ENCODE measurements at places on chromosomes 2 and 18.

DNA sequence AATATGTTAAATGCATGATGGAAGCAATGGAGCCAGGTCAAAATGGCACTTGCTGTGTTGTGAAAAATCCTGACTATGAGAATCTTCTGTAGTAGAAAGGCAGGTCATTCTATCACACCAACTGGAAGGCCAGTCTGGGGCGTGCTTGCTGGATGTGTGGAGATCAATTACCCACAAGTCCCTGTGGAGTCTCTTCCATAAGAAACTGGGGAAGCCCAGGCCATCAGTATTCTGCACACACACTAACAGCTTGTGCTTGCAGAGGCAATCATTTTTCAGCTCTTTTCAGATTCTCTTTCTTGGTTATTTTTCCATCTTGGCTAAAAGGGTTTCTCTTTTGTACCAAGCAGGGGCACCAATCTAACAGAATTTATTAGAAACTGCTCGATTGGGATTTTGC, 190.8 kb downstream of the SLC8A1 start:
- DNase-seq, result no peak

- no peak for DNase-seq
Observed at GRCh38 chr18:31044926-31045325, 2.4 kb upstream of the DSC3 start.

DNA sequence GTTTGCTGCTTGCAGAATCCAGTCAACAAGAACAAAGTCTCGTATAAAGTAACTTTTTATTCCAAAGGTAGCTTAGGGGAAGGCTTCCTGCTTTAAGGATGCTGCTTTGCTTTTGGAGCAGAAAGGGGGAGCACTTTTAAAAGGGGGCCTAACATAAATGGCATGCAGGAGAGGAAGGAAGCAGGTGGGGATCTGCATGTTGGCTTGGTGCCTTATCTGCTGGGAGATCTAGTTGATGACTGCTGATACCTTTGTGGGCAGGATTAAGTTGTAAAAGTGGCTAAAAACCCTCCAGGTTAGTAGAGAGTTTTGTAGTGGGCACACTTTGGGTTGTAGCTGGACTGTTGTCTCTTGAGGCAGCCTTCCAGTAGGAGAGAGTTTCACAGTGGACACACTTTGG, 22.5 kb downstream of the UBR3 start:
- DNase-seq, result no peak

GRCh38 chr2:25275575-25275965, 66.2 kb downstream of the DNMT3A start:
- DNase-seq, result no peak

GRCh38 chr18:75500545-75500944, 73.0 kb upstream of the SMIM21 start:
- no peak for DNase-seq

- no peak for DNase-seq
Observed at GRCh38 chr18:35624146-35624545, 42.6 kb downstream of the GALNT1 start.

- peak; percentile 25 for DNase-seq
Observed at GRCh38 chr2:101710471-101711318, 13.2 kb downstream of the MAP4K4 start.

- no peak for DNase-seq
Observed at GRCh38 chr2:48651158-48651790, 33.6 kb downstream of the GTF2A1L start.

GRCh38 chr2:63898839-63899238, 57.1 kb downstream of the UGP2 start:
- DNase-seq, result no peak

DNA sequence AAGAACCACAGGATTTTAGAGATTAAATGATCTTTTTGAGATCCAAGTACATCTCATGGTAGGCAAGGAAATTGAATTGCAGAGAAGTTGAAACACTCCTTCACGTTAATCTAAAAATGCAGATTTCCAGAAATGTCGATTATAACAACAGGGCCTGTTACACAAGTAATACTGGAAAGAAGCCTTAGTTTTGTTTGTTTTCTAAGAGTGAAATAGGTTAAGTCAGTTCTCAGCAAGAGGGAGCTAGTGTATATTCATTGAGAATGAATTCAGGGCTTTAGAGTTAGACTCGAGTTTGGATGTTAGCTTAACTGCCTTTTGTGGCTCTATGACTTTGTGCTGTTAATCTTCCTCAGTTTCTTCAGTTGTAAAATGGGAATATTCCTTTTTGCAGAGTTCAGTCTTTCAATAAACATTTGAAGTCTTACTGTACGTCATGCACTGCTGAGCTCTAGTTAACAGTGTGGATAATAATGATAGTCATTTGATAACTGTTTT, 926 bp downstream of the NDUFV2 start:
- no peak for DNase-seq

DNA sequence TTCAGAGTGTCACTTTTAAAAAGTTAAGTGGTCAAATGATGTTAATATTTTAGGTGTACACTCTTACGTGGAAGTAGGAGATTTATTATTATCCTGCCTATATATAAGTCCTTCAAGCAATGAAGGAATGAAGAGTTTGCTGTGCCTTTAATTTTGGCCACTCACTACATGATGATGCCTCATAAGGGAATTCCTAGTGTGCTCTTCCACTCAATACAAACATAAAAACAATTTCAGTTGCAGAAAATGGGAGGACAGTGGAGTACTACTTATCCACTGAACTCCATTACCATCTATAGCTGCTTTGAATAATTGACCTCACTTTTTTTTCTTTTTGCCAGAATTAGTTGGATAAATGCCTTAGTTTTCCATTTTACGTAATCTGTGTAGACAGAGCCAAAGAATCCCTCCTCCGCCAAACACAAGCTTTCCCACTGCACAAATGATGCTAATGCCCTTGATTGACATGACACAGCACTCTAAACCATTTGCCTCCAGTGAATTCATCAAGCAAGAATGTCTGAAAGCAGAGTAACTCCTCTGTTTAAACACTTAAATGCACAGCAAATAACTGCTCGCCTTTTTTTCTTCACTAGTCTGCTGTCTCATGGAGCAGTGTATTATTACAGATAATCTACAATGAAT, 751.1 kb upstream of the FANCL start:
- DNase-seq, result no peak

GRCh38 chr2:160253440-160254188, 53.5 kb upstream of the ITGB6 start:
- DNase-seq, result no peak
